ENCODE measurements at places on chromosomes 5 and 9.

DNA sequence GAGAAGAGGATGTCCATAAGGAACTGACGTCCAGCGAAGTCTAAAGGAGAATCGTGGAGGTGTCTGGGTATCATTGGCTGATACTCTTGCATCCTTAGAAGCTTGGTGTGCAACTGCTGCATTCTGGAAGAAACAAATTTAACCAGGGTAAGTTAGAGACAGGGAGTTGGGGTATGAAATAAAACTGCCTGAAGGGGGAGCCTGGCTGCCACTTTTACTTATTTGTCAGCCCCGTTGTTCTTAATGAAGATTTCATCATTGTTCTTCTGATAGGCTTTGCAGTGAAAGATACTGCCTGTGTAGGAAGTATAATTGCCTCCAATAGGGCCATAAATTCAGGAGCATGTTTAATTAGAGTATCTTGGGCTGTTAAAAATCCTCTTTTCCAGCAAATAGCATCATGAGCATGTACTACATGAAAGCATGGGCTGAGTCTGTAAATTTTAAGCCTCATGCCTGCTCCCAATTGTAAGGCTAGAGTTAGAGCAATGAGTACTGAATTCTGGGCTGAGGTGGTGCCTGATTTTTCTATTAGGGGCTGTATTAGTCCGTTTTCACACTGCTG lies 1264.5 kb upstream of the ACO1 start:
- DNase-seq: no peak

- DNase-seq: no peak
Measured at GRCh38 chr5:55724281-55724680, 12.2 kb upstream of the SLC38A9 start.

- DNase-seq: no peak
Measured at GRCh38 chr5:148713735-148714508, 59.6 kb upstream of the HTR4 start.

GRCh38 chr5:149576021-149576420 lies 5.3 kb upstream of the ARHGEF37 start:
- DNase-seq: no peak

DNA sequence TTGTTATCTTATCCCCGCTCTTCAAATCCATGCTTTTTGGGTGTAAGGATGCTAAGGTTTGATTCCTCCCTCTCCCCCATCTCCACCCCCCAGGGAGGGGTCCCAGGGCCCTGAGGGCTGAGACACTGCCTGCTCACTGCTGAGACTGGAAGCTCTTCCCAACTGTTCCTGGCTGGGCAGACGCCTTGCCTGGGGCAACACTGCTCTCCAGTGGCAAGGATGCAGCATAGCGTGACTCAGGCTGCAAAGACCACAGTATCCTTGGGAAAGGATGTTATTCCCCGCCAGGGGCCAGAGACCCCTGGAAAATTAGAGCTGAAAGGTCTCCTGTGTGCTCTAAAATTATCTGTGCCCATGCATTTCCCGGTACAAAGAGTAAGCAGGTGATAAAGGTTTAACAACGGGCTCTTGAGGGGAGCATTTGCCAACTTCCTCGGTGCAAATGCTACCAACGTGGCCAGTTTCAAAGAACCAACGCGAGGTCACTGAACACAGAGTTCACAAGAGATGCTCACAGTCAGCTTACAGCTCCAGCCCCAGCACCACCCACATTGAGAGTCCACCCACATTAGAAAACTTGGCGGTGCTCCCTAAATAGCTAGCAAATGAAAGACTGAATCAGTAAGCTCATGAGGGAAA lies 271.9 kb downstream of the NSG2 start:
- peak; percentile 71 for DNase-seq

DNA sequence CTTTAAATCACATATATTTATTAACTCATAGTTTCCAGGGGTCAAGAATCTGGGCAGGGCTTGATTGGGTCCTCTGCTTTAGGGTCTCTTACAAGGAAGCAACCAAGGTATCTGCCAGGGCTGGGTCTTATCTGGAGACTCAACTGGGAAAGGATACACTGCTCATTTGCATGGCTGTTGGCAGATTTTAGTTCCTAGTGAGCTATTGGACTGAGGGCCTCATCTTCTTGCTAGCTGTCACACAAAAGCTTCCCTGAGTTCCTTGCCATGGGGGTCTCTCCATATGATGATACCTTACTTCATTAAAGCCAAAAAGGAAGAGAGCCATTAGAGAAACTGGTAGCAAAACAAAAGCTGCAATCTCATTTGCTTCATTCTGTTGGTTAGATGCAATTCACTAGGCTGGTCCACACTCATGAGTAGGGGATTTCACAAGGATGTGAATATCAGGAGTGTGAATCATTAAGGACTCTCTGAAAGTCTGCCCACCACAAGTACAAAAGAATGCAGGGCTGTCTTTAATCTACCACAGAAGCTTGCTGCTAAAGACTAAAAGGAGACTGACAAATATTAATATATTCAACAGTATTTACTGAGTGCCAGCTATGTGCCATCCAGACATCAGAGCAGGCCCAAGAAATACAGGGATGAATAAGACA lies 42.0 kb upstream of the TIMD4 start:
- DNase-seq: no peak

GRCh38 chr9:70784456-70784855 lies 337.0 kb downstream of the TRPM3 start:
- DNase-seq: no peak

GRCh38 chr9:133897675-133898074 lies 94.4 kb downstream of the VAV2 start:
- DNase-seq: no peak

- DNase-seq: no peak
Measured at GRCh38 chr9:108546215-108546614, 309.6 kb downstream of the ACTL7B start.

DNA sequence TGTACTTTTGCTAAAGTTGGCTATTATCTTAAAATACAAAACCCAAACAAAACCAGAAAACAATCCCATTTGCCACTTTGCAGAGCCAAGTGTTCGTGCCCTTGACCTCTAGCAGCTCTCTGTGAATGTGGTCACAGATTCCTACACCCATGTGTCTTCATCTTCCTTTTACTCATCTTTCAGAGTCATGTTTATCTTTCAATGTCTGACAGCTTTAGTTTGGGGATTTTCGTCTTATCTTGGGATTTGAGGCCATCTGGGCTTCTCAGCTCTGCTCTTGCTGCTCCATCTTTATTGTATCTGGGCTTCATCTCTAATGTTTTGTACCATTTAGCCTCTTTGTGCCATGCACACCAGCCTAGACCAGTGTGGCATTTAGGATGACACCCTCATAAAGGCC lies 81.0 kb downstream of the DAPK1 start:
- no peak for DNase-seq

DNA sequence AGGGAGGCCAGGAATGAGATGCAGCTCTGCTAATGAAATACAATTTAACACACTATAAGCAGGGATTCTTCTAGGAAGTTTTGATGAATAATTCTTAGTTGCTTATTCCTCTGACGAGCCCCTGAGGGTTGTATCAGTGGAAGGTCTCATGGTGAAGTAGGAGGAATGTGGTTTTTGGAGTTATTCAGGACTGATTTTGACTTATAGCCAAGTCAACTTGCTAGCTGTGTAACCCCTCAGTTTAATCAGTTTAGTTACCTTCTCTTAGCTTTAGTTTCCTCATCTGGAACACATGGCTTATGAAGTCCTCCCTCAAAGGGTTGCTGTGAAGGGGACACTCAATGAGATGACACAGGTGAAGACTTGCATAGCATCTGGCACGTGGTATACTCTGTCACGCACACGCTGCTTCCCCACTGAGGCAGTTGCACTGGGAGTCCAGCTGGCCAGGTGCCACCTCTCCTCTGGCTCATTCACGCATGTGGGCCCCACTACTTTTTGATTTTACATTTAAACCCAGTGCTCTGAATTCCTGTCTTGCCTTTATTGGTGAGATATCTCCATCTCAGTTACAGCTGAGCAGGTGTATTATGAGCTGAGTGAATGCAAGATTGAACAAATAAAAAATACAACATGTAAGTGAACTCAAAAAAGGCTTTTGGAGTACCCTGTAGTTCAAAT lies 415.0 kb downstream of the ARHGEF28 start:
- DNase-seq: no peak

DNA sequence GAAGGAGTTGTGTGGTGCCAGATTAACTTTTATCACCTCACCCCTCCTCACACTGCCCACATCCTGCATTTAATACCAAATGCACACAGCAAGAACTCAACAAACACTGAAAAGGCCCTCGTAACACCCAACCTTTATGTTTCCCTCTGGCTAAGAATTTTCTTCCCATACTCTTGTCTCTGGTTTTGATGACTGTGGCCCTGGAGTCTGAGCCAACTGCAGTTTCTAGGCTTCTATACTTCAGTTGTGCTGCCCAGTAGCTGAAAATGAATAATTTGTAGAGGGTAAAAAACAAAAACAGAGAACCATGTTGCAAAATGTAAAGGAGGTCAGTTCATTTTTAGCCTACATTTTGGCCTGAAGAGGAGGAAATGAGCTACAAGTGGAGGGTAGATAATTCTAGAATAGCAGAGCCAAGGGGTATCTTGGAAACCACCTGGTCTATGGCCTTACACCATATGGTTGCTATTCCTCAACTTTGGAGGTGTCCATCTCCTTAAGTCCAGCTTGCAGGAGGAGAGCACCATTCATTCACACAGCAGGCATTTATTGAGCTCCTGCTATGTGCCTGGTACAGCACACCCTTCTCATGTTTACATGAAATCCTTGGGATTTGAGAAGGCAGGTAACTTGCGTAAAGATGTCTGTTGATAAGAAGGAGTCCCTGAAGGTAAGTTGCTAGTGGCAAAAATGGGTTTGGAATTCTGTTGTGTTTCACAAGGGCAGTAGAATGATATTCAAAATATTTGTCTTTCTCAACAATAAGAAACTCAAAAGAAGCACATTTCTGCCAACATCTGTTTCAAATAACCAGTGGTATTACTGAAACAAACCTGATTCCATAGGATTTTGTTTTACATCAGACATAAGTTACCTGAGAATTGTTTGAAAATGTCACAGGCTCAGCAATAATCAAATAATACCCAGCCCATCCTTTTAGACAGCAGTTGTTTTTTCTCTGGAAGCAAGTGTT lies 83.8 kb upstream of the TNFAIP8 start:
- no peak for DNase-seq

GRCh38 chr9:8088477-8088876 lies 288.9 kb upstream of the DMAC1 start:
- no peak for DNase-seq

- DNase-seq: no peak
Measured at GRCh38 chr5:133295520-133295919, 243.7 kb downstream of the HSPA4 start.

GRCh38 chr5:127739807-127740384 lies 36.7 kb downstream of the CCDC192 start:
- DNase-seq: no peak

DNA sequence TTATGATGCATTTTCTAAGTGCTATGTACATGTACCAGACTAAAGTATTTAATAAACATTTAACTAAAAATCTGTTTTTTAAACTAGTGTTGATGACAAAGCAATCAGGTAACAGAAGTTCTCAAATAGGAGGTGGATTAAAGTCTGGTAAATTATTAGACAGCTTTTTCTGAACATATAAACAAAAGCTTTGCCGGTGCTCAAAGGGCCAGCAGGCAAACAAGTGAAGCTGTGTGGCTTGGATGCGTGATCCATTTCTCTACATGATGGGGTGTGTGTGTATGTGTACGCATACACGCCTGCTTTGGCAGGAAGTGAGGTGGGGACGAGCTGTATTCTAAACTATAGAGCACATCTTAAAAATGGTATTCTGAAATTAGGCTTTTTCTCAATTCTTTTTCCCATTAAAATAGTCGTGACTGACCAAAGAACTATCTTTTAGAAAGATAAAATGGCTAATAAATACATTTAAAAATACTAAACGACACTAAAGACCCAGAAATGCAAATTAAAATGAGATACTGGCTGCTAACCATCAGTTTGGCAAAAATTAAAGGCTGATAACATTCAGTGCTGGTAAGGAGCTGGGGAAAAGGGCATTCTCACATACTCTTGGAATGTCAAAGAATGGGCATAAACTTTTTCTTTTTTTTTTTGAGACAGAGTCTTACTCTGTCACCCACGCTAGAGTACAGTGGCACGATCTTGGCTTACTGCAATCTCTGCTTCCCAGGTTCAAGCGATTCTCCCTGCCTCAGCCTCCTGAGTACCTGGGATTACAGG lies 174.0 kb downstream of the MAPKAP1 start:
- DNase-seq: no peak

GRCh38 chr9:132004323-132004722 lies 75.3 kb downstream of the MED27 start:
- no peak for DNase-seq

DNA sequence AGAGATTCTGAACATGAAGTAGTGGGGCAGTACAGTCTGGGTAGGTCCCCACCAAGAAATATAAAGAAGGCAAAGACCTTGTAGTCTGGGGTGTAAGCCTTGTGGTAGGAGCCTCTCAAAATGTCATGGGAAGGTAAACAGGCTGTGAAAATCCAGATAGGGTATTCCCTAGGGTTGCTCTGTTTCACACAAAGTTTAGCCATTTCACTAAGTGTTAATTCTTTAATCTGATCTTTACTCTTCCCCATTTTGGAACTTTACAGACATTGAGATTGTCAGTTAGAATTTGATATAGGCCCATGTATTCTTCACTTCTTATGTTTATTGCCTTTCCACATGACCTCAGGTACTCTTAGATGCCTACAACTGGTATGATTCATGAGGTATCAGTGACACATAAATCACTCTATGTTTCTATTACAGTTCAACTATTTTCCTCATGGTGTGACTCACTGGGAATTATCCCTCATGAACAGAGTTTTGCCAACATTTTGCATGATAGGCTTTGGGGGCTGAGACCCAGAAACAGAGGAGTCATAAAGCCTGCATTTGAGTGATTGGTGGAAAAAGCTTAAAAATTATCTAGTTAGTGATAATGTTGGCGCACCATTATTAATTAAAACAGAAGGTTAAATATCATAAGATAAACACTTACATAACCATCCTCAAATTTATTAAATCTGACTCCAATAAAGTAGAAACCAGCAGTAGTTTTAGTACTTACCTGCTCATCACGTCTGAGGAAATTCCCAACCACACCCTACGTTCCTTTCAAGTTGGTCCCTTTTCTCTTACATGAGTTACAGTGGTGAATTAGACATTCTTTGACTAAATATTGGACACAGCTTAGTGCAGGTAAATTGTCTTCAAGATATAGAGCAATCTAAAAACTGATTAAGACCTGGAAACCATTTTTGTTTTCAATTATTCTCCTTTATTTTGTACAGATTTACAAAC lies 399.8 kb upstream of the MEF2C start:
- DNase-seq: no peak

- DNase-seq: peak; percentile 60
Measured at GRCh38 chr5:140372971-140373487, 13.0 kb downstream of the SLC4A9 start.

DNA sequence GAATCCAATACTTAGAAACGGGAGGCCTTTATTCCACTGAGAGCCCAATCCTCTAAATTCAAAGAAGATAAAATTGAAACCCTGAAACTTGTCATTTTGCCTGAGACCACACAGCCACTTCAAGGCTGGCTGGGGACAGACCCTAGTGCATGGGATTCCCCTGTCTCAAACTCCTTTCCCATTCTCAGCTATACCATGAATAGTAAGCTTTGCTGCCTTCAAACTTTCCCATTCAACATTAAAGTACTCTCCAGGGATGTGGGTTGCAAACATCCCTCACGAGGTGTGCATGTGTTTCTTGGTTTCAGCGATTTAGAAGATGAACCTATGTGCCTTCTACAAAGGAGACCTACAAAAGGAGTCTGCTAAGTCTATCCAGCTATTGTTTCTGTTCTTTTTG lies 64.6 kb downstream of the GABRB2 start:
- DNase-seq: no peak
